Cortex of kidney (tissue), 1 donor: ENCODE measurements at places on chromosomes 3 and 15.

DNA sequence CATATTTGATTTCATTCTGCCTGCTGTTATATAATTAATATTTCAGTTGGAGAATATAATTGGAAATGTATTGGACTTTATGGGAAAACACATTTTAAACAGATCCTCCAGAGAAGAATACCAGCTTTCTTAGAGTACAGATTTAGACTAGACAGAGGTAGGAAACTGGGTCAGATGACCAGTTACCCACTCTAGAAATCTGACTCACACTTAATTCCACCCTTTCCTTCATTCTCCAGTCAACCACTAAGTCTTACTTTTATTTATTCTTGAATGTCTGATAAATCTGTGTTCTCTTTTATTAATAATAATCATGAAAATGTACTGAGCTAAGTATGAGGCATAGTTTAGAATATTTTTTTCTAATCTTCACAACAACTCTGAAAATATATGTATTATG lies 110.7 kb downstream of the LRRC49 start:
- DNase-seq: no peak

GRCh38 chr15:85276508-85276907 lies 103.9 kb upstream of the AKAP13 start:
- DNase-seq: no peak

- no peak for DNase-seq
Observed at GRCh38 chr3:114154321-114154821, 24.5 kb downstream of the DRD3 start.

- no peak for DNase-seq
Observed at GRCh38 chr3:13711911-13712650, 163.2 kb downstream of the FBLN2 start.

DNA sequence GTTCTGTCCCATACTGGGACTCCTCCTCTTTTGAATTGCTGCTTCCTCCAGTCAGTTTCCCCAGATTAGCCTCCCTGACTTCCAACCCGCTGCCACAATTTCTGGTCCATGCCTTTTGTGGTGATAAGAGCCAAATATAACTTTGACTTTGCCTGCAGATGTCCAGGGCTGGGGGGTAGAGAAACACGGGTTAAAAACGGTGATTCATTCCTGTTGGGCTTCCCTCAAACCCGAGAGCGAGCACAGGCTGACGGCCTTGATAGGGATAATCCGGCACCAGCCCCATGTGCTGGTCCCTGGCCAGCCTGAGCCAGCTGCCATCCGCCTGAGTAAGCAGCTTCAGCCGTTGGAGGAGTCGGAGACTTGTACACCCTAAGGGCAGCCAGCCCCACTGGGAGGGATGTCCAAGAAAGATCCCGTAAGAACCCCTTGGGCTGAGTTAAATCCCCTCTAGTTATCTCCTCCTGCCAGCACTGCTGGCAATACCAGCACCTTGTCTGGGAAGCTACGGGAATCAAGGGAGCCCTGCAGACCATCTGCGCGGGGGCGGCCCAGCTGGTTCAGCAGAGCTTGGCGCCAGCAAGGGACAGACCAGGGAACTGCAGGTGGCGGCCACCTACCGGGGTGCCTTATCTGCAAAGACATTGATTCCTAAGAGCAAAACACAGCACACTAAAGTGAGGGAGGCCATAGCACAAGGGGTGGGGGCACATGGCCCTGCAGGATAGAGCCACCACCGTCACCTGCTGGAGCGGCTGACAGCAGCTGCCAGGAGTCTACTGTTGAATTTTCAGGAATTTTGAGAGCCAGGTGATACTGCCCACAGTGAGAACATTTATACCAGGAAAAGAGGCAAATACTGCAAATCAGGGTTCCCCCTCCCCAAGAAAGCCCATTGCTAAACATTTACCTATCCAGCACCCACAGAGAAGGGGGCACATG lies 18.1 kb downstream of the CSPG4 start:
- no peak for DNase-seq

GRCh38 chr15:93020976-93021772 lies 67.8 kb downstream of the RGMA start:
- no peak for DNase-seq

GRCh38 chr3:156599089-156599874 lies 44.4 kb upstream of the SSR3 start:
- no peak for DNase-seq

GRCh38 chr3:142839831-142840230 lies 49.1 kb downstream of the PCOLCE2 start:
- no peak for DNase-seq

GRCh38 chr3:81308306-81308705 lies 453.1 kb downstream of the GBE1 start:
- DNase-seq: no peak

GRCh38 chr3:153429821-153430220 lies 267.8 kb downstream of the RAP2B start:
- no peak for DNase-seq

DNA sequence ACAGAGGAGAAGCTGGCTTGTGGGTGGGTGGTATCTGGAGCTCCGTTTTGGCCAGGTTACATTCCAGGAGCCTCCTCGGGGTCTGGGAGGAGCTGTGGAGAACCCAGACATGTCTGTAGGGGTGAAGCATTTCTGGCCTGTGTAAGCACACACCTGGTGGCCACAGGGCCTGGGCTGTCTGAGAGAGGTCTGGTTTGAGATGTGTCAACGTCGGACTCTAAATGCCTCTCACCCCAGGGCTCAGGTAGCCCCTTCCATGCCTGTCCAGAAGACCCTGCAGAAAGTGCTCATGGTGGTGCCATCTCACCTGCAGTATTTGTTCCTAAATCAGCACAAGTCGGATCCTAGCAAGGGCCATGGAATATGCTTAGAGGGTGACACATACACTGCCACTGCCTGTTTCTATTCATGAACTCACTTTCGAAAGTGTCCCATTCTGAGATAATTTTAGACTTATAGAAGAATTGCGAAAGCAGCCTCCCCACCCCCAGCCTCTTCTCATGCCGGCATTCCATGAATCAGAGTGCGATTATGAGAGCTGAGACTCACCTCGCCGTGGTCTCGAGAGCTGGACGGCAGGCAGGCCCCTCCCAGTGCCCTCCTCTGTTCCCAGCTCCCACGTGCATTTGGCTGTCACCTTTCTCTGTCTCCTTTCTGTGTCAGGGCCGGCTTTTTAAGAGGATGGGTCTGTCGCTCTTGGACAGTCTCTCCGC lies 63.7 kb downstream of the KLF15 start:
- no peak for DNase-seq

DNA sequence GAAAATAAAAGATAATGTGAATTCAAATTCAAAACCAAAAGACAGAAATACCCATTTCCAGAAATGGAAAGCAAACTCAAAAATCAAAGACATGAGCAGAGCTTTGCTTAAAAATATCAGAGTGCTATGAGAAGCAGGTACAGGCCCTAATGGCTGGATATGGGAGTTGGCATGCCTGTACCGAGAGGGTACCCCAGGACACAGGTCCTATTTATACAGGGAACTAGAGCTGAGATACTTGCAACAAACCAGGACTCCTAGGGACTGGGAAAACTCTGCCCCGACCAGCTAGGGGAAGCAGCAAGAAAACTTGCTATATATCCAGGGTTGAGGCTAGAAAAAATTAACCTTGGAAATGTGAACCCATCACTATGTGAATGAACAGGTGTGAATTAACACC lies 36.0 kb upstream of the SYNPR start:
- no peak for DNase-seq

DNA sequence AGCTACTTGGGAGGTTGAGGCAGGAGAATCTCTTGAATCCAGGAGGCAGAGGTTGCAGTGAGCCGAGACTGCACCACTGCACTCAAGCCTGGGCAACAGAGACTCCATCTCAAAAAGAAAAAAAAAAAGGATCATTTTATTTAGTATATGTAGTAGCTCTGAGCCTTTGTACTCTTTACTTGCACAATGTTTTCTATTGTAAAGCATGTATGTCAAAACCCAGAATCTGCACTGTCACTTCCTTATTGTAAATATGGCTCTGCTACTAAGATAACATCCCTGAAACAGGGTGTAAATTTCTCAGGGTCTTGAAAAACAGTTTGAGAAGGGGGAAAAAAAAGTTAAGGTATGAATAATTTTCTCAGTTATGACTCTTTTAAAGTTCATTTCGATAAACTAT lies 35.1 kb downstream of the SLMAP start:
- no peak for DNase-seq

- no peak for DNase-seq
Observed at GRCh38 chr3:3800080-3800455, 837 bp downstream of the LRRN1 start.
